ENCODE measurements at places on chromosomes 13 and 19.

DNA sequence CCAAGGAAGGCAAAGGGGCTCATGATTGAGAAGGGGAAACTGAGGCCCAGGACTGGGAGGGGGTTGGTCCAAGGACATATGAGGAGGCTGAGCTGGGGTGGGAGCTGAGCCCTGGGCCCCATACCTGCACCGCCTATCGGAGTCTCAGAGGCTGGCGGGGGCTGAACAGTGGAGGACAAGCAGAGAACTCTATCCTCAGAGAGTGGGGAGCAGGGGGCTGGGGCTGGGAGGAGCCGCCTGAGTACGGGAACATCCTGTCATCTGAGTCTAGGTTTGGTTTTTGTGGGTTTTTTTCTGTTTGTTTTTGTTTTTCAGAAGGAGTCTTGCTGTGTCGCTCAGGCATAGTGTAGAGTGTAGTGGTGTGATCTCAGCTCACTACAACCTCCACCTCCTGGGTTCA lies 6.2 kb downstream of the ARRDC2 start:
- DNase-seq = no peak

DNA sequence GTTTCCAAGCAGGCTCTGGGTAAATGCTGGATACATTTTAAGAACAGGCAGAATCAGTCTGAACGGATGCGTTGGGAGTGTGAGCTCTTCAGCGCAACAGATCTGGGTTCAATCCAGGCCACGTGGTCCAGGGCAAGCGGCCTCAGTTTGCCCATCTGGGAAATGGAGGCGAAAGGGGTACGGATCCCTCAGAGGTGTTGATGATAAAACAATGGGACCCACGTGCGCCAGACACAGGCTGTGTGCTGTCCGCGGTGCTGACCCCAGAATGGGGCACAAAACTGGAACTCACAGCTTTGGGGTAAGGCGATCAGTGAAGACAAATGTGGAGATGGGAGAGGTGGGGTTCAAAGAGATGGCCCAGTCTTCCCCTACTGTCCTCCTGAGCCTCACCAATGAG lies 13.1 kb upstream of the PDE4C start:
- no peak for DNase-seq

DNA sequence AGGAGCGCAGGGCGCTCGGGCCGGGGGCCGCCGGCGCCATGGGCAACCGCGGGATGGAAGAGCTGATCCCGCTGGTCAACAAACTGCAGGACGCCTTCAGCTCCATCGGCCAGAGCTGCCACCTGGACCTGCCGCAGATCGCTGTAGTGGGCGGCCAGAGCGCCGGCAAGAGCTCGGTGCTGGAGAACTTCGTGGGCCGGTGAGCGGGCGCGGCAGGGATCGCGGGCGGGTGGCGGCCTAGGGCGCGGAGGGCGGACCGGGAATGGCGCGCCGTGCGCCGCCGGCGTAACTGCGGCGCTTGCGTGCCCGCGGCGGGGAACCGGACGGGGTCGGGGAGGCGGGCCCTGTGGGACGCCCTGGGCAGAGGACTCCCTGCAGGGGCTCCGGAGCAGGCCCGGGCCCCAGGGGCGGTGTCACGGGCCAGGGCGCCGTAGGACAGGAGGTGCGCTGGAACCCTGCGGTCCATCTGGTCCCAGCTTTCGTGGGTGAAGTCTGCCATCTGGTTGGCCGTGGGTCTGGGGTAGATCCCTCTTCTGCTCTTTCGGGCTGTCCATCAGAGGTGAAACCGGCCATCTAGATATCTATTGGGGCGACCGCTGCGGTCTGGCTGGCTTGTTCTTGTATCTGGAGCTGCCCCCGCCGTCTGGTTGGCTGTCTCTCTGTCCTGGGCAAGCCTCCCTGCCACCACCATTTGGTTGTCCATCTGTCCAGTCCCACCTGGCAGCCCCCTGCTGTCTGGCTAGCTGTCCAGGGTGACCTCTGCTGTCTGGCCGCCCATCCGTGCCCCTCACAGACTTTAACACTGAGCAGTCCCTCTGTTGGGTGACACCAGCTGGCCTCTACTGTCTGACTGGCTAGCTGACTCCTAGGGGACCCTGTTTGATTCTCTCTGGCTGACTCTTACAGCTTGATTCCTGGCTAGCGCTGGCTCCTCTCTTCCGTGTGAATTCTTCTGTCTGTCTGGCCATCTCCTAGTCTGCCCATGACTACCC lies 622 bp downstream of the DNM2 start:
- DNase-seq = peak; percentile 29

DNA sequence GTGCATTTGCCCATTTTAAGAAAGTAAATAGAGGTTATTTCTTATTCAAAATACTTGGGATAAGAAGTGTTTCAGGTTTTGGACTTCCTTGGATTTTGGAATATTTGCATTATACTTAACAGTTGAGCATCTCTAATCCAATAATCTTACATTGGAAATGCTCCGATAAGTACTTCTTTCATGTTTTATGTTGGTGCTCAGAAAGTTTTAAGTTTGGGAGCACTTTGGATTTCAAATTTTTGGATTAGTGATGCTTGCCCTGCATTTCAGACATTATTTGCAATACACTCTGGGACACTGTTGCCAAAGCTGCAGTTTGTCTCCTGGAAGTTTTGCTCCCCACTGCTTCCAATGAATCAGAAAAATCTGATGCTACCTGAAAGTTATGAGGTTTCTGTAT lies 691.9 kb upstream of the SLITRK6 start:
- DNase-seq = no peak

DNA sequence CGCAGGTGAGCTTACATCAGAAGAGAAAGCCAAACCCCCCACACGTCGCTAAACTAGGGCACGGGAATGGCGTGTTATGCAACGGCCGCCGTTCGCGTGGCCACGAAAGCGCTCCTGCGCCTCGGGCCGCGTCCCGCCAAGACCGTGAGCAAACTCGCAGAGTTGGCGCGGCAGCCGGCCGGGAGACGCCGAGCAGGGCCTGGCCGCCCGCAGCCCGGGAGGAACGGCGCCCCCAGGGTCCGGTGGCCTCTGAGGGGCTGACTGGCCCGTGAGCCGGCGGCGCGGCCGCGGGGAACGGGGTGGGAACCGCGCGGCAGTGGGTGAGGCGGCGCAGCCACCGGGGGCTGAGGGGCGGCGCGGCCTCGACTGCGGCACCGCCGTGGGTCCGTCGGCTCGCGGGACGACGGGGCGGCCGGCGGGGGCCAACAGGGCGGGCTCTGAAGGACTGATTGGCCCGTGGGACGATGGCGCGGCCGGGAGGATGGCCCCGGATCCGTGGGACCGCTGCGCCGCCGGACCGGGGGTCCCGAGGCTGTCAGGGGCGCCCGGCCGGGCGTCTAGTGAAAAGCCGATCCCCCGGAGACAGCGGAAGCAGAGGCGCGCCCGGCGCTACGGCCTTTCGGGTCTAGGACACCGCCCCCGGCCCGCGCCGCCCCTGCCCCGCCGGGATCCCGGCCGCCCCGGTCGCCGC lies 903 bp downstream of the LATS2 start:
- no peak for DNase-seq

GRCh38 chr19:32227561-32228165 lies 117.7 kb upstream of the ZNF507 start:
- no peak for DNase-seq

- DNase-seq = no peak
Measured at GRCh38 chr13:76929851-76930374, 18.4 kb upstream of the ACOD1 start.

DNA sequence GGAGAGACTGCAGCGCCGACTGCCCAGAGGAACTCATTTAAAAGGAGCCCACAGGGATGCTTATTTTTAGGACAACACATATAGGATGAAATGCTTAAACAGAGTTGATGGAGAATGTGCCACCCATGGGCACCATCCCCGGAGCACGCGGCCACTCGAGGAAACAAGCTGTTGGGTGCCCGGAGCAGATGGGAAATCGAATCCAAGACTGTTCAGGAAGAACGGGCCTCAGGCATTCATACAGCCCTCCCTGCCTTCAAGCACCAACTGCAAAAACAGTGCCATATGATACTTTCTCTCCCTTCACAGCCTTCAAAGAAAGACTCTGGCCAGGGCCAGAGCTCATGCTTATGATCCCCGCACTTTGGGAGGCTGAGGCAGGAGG lies 40.2 kb downstream of the RAB20 start:
- no peak for DNase-seq

- DNase-seq = no peak
Measured at GRCh38 chr13:78909276-78909675, 250.3 kb upstream of the OBI1 start.

GRCh38 chr13:112984954-112985802 lies 16.2 kb downstream of the MCF2L start:
- no peak for DNase-seq

DNA sequence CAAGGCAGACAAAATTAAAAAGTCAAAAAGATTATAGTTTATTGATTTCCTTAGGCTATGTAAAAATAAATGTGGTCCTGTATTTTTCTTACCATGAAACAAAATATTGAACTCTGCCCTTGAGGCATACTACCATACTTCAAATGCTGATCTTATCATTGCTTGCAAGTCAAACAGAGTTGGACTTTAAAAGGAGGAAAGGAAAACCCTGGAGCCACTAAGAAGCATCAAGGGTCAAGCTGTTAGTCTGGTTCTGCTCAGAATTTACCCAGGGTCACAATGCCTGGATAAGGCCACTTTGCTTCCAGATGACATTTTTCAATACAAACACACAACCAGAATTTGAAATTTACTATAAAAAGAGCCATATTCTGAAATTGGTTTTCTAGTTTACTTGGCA lies 2.2 kb upstream of the FREM2 start:
- no peak for DNase-seq

DNA sequence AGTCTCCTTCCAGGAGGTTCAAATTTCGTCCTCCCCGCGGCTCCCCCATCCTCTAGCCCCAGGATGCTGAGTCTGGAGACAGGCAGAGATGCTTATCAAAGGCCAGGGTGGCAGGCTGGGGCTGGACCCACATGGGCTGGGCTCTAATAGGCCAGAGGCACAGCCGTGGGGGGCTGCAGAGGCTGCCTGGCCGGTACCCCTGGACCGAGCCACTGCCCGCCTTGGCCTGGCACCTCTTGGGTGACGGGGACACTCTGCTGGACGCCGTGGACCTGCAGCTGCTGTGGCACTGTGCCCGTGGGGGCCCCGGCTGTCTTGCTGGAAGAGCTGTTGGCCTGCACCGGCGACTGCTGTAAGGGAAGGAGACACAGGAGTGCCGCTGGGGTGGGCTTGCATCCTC lies 25.8 kb downstream of the RFX1 start:
- DNase-seq = no peak

DNA sequence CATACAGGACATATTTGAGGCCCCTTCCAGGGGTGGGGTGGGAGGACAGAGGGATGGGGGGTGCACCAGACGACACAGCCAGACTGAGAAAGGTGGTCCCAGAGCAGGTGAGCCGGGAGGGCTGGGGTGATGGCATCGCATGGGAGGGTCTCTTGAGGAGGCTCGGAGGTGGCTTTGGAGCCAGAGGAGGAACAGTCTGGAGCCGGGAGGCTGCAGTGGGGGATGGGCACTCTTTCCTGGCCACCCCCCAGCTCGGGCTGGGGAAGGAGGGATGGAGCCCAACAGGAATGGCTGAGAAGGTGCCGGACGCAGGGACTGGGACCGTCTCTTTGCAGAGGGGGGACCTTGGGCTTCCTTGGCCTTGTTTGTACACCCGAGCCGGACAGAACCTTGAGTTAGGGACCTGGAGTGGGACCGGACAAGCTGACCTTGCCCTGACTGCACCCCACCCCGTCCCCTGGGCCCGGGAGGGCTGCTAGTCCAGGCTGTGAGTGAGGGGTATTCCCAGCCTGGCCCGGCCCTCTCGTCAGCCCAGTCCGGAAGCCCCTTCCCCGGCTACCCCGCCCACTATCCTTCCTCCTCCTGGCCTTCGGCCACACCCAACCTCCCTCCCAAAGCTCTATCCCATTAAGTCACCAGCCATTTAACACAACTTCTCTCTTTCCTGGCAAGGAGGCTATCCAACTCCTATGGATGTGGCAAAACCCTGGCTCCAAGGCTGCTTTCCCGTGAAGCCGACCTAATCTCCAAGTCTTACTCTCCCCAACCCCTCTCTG lies 816 bp upstream of the TBXA2R start:
- no peak for DNase-seq

DNA sequence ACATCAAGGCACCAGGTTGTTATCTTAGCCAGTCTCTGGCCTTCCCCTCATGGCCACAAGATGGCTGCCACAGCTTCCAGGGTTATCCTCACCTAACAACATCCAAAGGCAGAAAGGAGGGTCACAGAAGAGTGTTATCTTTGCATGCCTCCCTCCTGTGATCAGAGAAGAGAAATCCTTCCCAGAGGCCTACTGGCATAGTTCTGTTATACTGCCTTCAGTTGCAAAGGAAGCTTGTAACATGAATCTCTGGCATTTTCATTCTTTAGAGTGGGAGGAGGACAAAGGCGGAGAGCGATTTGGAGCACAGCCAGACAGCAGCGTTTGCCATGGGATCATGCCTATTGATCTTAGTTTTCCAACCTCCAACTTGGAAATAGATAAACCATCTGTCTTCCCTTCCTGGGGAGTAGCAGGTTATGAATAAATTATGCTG lies 135.7 kb downstream of the DNAJC15 start:
- DNase-seq = no peak

DNA sequence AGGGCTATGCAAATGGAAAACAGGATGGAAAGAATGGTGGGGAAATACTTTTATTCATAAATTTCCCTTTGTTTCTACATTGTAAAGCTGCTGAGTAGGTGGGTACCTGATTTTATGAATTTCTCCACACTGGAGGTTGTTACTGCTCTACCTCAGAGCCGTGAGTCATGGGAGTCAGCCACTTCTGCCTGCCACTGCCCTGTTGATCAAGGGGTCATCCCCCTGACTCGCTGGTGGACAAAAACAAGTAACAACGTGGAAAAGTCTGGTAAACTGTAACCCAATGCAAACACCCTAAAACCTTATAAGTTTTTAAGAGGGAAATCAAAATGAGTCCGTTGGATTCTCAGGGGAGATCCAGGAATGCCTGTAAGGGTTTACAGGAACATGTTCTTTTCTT lies 329.5 kb downstream of the ATP8A2 start:
- no peak for DNase-seq

DNA sequence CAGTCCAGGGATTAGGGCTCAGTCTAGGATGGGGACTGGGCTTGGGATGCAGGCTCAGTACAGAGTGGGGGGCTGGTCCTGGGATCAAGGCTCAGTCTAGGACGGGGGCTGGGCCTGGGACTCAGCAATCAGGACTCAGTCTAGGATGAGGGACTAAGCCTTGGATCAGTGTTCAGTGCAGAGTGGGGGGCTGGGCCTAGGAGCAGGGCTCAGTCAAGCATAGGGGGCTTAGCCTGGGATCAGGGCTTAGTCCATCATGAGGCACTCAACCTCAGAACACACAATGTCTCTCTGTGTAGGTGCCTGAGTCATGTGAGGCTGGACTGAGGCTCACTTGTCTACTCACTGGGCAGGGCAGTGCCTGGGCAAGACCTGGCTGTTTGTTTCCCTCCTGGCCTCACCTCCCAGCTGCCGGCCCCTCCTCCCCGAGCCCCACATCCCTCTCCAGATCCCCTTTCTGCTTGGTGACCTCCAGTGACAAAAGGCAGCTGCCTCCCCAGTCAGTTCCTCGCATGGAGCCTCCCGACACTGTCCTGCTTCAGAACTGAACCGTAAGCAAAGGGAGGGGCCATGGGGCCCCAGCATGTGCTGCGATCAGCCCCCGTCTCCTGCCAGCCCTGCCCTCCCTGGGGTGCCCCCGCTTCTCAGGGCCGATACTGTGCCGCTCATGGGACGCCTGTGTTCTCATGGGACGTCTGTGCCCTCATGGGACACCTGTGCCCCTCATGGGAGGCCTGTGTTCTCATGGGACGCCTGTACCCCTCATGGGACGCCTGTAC lies 6.5 kb upstream of the S1PR4 start:
- DNase-seq = no peak

- no peak for DNase-seq
Measured at GRCh38 chr13:79995334-79995733, 345.6 kb downstream of the SPRY2 start.

GRCh38 chr13:95185311-95185710 lies 115.9 kb downstream of the ABCC4 start:
- DNase-seq = no peak

GRCh38 chr13:100855151-100855550 lies 180.6 kb upstream of the TMTC4 start:
- DNase-seq = no peak

Measured in stimulated activated CD8-positive, alpha-beta memory T cell treated with anti-CD3 and anti-CD28 coated beads, Interleukin-12 subunit alpha, Interleukin-12 subunit beta, amount 100 ng/mL, for 4 hours (primary cell).